ENCODE measurements at places on chromosomes 1 and 21.

DNA sequence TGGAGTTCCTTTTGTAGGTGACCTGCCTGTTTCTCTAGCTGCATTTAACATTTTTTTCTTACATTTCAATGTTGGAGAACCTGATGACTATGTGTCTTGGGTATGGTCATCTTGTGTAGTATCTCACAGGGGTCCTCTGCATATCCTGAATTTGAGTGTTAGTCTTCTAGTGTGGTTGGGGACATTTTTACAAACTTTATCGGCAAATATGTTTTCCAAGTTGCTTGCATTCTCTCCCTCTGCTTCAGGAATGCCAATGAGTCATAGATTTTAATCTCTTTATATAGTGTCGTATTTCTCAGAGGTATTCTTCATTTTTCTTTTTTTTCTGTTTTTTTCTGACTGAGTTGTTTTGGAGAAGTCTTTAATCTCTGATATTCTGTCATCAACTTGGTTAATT lies 684.0 kb downstream of the NCAM2 start:
- no peak for DNase-seq

DNA sequence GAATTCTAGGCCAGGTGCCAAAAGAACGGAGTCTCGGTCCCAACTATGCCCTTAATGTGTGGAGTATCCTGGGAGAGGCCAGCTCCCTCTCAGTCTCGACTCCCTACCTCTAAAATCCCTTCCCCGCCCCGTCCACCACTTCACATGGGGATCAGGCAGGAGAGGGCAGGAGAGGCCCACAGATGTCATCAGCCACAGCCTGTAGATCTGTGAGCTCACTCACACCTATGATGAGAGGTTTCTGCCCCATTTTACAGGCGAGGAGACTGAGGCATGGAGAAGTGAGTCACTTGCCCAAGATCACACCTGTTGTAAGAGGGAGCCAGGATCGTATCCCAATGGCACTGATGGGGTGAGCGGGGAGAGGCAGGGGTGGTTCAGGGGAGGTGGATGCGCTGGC lies 20.4 kb upstream of the EPHA8 start:
- no peak for DNase-seq

DNA sequence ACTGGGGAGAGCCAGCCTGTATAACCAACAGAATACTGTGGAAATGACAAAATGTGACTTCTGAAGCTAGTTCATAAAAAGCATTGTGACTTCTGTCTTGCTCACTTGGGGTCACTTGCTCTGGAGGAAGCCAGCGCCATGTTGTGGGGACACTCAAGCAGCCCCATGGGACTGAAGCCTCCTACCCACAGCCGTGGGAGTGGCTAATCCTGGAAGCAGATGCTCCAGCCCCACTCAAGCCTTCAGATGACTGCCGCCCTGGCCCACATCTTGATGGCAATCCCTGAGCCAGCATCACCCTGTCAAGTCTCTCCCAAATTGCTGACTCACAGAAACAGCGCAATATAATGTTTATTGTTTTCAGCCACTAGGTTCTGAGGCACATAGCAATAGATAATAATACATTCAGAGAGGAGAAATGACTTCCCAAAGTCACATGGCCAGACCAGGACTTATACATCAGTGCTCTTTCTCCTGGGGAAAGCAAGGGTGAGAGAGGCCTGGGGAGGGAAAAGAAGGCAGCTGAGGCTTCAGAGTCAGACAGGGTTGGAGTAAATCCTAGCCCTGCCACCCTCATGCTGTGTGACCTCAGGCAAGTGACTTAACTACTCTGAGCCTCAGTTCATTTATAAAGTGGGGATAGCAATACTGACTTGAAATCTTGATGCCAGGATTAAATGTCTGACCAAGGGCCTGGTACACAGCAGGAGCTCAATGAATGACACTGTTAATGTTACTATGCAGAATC lies 5.0 kb upstream of the TNFRSF8 start:
- DNase-seq, result no peak

- DNase-seq, result no peak
Observed at GRCh38 chr1:236016083-236016482, 48.8 kb downstream of the NID1 start.

DNA sequence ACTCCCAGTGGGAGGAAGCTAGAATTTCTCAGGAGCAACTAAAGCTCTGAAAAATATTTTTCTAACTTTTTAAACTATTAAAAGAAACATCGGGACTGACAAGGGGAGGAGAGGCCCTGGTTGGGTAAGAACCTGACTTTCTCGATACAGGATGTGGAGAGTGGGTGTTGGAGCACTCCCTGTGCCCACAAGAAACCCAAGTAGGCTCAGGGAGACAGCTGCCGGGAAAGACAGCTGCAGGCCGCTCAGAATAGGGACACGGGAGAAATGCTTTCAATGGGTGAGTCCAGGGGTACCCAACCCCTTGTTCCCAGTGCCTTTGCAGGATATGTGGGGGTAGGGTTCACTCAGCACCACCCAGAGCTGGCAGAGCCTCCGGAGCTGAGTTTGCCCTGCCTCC lies 43.6 kb downstream of the PLEKHA6 start:
- DNase-seq, result no peak

GRCh38 chr1:47732489-47732888 lies 264.7 kb downstream of the TRABD2B start:
- no peak for DNase-seq

- DNase-seq, result no peak
Observed at GRCh38 chr21:35226328-35226727, 177.2 kb upstream of the RUNX1 start.

- DNase-seq, result no peak
Observed at GRCh38 chr1:15064217-15064929, 89.2 kb upstream of the TMEM51 start.

- no peak for DNase-seq
Observed at GRCh38 chr1:167763525-167764220, 41.9 kb downstream of the MPZL1 start.

DNA sequence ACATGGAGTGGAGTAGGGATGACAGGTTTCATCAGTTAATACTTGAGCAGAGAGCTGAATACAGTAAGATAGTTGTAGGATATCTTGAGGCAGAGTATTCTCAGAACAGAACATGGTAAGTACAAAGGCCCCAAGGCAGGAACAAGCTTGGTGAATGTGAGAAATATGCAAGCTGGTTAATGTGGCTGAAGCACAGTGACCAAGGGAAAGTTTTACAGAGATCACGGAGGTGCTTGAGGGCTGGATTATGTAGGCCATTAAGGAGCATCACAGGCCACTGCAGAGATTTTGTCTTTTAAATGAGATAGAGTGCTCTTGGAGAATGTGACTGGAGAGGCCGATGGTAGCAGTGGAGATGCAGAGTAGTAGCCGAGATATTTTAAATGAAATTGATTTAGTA lies 54.0 kb upstream of the BOLA1 start:
- no peak for DNase-seq

DNA sequence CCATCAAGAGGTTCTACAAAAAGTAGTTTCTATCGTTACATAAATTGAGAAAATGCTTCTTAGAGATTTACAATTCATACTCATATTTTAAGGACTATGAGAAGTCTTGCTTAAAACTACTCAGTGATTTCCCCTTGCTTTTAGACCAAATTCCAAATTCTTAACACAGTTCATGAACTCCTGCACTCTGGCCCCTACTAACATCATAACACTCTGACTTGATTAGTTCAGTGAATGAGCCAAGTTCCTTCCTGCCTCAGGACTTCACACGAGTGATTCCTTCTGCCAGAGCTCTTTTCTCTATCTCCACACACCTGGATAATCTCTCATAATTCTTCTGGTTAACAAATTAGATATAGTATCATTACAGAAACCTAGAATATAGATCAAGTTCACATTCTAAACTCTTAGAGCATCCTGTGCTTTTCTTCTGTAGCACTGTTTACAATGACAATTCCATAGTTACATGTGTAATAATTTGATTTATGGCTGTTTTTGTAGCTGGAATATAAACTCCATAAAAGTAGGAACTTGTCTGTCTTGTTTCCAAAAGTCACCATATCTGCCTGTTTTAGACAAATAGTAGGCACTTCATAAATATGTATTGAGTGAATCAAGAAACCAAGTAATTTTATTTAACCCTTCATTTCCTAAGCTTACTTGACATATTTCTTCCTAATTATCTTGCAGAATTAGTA lies 59.9 kb downstream of the NUF2 start:
- no peak for DNase-seq

GRCh38 chr1:233240829-233241682 lies 54.5 kb downstream of the PCNX2 start:
- no peak for DNase-seq

- no peak for DNase-seq
Observed at GRCh38 chr1:47527653-47528272, 89.9 kb downstream of the FOXD2 start.

- DNase-seq, result no peak
Observed at GRCh38 chr1:26408604-26409003, 2.0 kb upstream of the LIN28A start.

GRCh38 chr1:214582289-214582891 lies 20.6 kb upstream of the CENPF start:
- DNase-seq, result no peak

DNA sequence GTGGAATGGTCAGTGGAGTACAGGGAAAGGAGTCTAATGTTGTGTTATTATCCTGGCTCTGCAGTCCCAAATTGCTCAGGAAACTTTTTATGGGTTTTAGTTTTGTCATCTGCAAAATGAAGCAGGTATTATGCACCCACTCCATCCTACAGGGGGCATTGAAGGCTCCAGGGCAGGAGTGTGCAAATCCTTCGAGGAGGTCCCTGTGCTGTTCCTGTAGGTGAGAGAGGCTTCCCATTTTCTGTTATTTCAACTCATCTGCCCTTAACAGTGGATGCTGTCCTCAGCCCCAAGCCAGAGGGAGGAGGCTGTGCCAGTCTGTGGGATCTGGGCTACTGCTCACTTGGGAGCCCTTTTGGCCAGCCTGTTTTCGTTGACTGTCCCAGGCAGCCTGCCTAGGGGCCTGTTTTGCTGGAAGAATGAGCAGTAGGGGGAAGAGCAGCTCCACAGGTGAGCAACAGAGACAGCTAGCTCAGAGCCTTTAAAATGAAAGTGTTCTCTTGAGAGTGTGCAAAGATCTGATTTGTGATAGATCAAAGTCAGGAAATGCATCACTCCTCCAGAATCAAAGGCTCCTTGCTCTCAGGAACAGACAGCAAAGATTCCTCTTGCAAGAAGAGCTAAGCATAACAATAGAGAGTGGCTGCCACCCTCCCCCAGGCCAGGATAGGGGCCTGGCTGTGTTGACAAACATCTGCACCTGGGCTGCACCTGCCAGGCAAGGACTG lies 317.6 kb upstream of the PROX1 start:
- peak; percentile 51 for DNase-seq

DNA sequence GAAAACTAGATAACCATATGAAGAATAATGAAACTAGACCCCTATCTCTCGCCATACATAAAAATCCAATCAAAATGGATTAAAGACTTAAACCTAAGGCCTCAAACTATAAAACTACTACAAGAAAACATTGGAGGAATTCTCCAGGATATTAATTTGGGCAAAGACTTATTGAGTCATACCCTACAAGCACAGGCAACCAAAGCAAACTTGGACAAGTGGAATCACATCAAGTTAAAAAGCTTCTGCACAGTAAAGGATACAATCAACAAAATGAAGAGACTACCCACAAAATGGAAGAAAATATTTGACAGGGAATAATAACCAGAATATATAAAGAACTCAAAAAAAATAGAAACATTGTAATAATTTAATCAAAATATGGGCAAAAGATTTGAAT lies 505.4 kb downstream of the KCNT2 start:
- DNase-seq, result no peak

DNA sequence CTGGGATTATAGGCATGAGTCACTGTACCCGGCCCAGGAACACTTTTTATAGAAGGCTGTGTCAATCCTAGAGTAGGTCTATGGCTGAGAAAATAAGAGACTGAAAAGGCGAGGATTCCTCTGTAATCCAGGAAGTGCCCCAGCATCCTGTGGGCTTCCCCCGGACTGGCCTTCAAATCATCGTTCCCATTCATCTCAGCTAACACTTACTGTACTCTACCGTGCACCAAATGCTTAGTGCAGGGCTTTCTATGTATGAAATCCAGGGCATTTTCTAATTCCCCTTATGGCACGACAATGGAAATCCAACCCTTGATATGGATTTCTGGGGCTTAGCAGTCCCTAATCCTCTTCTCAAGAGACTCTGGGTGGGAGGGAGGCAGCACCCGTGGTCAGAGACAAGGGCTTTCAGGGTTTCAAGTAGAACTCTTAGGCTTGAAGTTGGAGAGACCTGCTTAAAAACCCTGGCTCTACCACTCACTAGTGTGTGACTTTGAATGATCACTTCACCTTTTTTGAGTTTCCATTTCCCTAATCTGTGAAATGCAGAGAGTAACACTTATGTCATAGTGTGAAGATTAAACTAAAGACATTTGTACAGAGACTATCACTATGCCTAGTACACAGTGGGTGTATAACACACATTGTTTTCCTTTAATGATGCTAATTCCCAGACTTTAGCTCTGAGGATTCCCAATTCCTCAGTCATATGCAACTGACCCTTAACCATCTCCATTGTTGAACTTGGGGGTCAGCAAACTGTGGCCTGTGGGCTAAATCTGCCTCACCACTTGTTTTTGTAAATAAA lies 20.3 kb downstream of the MECR start:
- no peak for DNase-seq

GRCh38 chr1:2160451-2161300 lies 33.9 kb downstream of the FAAP20 start:
- DNase-seq, result no peak

DNA sequence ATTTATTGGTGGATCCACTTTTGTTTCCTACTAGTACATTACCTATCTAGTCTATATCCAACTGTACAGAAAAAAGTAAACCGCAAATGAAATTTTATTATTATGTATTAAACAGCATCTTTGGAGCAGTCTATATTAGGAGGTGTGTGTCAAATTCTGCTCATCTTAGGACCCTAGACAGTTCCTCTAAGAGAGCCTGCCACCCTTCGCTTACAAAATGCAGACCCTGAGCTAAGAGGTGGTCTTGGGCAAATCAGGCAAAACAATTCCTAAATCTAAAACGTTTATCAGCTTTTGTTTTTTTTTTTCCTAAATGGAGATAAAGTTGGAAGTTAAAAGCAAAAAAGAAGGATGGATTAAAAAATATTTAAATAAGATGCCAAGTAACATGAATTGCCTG lies 85.3 kb downstream of the PBX1 start:
- DNase-seq, result no peak

DNA sequence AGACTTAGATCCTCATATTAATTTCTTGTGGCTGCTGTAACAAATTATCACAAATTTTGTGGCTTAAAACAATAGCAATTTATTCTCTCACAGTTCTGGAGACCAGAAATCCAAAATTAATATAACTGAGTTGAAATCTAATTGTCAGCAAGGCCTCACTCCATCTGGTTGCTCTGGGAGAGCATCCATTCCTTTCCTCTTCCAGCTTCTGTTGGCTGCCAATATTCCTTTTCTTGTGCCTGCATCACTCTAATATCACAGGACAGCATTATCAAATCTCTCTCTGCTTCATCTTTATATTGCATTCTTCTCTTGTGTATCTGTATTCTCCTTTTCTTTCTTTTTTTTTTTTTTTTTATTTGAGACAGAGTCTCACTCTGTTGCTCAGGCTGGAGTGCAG lies 9.3 kb downstream of the SLC35A3 start:
- no peak for DNase-seq

- DNase-seq, result no peak
Observed at GRCh38 chr1:55071477-55071876, 32.1 kb downstream of the PCSK9 start.
